Foreskin melanocyte (primary cell): ENCODE measurements at places on chromosomes 3 and 15.

DNA sequence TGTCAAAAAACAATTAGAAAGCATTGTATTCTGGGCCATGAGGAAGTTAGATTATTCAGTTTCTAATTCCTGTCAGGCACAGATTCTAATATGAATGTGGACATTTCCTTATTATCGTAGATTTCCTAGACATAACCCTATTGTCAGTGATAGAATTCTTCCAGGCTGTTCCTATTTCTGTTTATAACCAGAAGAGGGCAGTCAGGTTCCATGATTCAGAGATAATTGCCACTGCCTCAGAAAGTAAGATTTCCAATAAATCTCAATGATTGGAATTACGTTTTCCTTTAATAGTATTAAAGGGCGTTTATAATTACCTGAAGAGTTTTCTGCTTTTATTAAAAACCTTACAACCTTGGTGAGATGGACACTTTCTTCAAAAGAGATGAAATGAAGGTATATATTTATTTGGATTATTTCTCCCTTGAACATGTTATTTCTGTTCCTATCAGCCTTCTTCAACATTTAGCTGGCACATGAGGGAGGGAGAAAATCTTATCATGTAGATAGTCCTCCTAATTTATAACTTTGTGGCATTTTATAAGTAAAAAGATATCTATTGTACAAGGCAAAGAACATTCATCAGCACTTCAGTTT lies 439.2 kb downstream of the MCTP2 start:
- peak; percentile 40 for DNase-seq

DNA sequence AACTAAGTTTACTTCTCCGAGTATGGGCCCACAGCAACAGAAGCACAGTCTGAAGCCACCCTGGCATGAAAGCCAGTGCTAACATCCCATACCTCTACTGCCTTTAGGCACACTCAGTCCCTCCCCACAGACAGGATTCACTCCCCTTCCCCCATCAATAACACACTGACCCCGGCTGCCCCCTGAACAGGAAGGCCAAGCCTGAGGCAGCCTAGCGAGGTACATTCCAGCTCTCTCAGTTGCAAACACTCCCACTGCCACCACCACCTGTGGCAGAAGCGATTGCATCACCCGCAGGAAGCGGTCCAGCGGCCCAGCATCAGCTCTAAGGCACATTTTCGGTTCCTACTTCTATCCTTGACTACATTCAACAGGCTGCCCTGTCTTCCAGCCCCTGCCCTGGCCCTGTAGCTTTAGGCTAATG lies 7.0 kb upstream of the BMF start:
- no peak for DNase-seq

DNA sequence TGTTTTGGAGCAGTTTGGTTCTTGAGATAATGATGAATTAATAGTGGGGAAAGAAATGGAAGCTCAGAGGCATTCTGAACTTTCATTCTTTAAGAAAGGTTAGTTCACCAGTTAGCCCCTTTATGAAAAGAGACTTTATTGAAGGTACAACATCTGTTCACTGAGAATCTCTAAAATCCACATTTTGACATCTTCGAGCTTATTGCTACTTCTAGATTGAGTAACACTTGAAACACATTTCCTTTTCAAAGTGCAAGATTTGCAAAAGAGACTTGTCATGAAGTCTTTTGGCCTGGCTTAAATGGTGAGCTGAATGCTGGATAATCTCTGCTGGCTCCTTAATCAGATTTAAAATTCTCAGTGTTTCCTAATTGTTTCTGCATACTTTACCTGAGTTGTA lies 42.3 kb downstream of the RAB8B start:
- DNase-seq: no peak

DNA sequence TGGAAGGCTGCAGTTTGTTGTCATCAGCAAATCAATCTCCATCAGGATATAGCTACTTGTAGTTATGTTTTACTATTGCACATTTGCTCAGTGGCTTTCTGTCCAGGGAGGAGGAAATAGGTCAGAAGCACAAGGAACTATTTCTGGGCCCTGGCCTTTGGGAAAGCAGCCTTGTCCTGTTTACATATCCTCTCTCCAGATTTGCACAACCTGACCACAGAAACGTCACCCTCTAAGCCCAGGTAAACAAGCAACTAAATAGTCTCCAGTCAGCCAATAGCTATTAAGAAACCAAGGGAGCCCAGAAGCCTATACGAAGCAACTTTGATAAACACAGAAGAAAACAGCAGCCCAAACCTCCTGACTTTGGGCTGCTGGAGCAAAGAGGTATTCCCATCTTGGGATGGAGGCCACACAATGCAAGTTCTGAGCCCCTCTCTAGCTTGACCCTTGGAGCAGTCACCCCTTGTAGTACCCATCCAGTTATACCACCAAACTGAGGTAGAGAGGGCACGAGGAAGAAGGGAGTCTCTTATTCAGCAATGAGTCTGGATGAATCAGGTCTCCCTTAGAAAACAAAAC lies 2.3 kb upstream of the FEM1B start:
- no peak for DNase-seq

- DNase-seq: no peak
These were observed 23.5 kb downstream of the MITF start for GRCh38 chr3:69762768-69763229.

DNA sequence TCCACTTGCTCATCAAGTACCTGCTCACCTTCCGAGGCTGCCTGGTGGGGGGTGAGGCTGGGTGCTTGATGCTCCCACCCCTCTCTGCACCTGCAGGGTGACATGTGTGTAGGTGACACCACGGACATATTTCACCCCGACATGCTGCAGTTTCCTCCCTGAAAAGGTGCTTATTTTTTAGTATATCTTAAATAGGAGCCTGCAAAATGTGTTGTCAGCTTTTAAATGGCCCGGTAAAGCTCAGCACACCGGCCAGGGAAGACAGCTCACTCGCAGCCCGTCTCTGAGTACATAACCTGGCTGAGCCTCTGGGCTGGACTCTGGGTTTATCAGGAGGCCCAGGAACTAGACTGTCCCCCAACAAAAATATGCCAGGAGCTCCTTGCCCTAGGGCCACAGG lies 89.3 kb upstream of the LINGO1 start:
- DNase-seq: no peak

DNA sequence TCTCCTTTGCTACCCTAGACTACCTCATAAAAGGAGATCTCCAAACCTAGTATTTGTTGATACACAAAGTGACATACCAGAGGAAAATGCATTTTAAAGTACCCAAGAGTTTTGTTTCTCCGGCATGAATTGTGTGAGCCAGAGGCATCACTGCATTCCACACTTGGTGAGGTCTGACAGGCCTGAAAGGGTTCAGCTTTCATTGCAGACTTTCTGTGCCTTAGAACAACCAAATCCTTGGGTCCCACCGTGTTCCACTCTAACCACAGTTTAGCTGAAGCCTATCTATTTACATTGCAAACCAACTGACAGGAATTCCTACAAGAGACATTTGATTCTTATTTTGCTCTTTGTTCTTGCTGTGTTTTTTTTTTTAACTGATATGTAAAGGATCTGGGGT lies 21.0 kb upstream of the EID1 start:
- no peak for DNase-seq

- DNase-seq: no peak
These were observed 5.2 kb downstream of the PARP3 start for GRCh38 chr3:51947215-51947900.

- no peak for DNase-seq
These were observed 176.3 kb downstream of the STT3B start for GRCh38 chr3:31709005-31709404.

DNA sequence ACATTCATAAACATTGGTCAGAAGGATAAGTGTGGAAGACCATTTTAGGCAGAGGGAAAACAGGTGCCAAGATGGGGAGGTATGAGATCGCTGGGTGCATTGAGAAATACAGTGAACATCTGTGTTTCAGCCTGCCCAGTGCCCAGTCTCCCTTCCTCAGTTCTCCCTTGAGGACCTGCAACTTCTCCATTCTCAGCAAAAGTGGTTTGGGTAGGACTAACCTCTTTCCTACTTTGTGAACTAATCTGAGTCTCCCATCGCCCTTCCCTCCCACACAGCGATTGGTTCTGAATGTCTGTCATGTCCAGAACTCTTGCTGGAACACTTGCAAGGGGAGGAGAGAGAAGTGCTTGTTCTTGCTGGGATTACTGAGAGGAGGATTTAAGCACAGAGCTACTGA lies 10.9 kb upstream of the CCNL1 start:
- no peak for DNase-seq

DNA sequence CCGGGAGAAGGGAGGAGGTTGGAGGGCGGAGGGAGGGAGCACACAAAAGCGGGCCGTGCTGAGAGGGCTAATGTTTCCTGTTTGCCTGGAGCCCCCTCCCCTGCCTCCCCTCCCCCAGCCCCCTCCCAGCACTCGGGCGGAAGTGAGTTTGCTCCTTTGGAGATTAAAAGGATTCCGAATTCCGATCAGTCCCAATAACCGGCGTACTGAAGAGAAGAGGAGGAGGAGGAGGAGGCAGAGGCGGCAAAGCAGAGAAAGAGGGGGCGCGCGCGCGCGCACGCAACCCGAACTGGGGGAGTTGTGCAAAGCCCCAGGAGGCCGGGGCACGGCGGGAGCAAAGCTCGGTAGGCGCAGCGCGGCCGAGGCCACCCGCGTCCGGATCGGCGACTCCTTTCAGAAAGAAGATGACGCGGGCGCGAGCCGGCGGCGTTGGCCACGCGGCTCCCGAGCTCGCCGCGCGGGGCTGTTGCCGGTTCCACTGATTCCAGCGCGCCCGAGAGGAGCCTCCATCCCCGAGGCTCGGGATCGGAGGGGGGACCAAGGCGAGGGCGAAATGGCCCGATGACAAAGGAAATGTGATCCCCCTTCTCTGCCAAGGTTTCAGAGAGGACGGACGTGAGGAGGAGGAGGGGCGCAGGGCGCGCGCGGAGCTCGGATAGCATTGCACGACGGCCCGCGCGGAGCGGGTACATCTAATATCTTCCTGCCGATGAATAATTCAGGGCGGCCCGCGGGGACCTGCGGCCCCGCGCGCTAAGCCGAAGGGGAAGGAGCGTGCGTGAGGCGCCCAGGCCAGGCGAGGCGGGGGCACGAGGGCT lies 1.1 kb upstream of the TRIM71 start:
- no peak for DNase-seq

DNA sequence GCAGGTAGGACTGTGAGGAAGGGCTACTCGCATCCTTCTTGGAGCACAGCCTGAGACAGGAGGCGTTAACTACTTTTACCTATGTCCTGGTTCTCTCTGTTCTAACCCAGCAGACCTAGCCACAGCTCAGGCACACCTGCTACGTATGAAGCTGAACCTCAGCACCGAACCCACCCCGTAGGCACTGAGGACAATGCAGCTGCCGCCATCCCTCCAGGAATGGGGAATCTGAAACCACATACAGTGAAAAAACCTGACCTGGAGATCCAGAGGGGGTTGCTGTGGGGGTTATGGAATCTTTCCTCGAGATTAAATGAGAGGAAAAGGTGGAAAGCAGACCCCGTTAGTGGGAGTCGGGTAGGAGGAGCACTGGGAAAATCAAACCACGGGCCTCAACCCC lies 14.4 kb downstream of the MST1R start:
- no peak for DNase-seq

DNA sequence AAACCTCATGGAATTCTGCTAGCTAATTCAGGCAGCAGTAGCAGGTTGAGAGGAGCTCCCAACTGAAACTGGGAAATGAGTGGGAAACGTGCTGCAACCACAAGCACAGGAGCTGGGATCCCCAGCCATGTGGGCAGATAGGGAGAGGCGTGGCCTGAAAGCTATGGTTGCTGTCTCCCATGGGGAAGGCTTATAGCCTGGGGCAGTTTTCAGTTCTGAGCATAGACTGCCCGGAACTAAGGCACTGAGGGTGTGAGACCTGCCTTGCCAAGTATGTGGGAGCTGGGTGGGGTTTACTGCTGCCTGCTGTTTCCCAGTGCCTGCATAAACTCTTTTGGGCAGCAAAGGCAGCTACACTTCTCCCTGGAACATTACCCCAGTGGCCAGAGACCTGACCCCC lies 229.5 kb downstream of the TUSC7 start:
- peak; percentile 11 for DNase-seq

- DNase-seq: no peak
These were observed 23.2 kb downstream of the CYFIP1 start for GRCh38 chr15:22956978-22957260.

- no peak for DNase-seq
These were observed 20.1 kb downstream of the IFT57 start for GRCh38 chr3:108202080-108202479.

GRCh38 chr3:128263118-128263517 lies 109.8 kb downstream of the EEFSEC start:
- no peak for DNase-seq

DNA sequence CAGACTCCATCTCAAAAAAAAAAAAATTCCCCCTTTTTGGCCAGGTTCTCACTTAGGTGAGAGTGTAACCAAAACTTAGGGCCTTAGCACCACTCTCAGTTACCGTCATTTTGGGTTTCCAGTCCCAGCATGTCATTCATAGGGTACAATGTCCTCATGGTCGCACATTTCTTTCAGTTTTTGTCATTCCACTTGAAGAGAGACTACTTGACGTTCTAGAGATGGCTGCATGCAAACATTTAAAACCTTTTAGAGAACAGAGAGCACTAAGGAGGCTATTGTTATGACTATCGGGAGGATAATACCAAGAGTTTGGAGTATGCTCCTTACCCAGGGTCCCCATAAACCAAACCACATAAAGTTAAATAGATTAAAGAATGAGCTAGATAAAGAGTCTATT lies 37.9 kb upstream of the THUMPD3 start:
- no peak for DNase-seq

- DNase-seq: no peak
These were observed 93.9 kb upstream of the RPL32 start for GRCh38 chr3:12935023-12935860.

DNA sequence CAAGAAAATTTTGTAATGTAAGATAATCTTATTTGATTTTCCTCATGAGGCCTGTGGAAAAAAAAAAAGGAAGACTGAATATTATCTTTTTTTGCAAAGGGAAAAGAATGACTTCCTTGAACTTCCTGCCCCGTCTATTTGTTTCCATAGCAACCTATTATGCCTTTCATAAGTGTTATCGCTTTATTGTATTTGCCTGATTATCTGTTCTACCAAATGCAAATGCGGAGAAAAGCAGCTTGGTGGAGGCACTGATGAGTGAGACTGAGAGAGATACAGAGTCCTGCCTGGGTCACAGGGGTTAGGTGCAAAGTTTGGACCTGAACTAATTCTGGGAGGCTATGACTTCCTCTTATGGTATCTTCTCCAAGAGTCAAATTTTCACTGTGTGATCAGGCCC lies 334.0 kb upstream of the KCNMB2 start:
- DNase-seq: no peak

GRCh38 chr15:99953886-99954285 lies 220.6 kb upstream of the LYSMD4 start:
- DNase-seq: no peak

DNA sequence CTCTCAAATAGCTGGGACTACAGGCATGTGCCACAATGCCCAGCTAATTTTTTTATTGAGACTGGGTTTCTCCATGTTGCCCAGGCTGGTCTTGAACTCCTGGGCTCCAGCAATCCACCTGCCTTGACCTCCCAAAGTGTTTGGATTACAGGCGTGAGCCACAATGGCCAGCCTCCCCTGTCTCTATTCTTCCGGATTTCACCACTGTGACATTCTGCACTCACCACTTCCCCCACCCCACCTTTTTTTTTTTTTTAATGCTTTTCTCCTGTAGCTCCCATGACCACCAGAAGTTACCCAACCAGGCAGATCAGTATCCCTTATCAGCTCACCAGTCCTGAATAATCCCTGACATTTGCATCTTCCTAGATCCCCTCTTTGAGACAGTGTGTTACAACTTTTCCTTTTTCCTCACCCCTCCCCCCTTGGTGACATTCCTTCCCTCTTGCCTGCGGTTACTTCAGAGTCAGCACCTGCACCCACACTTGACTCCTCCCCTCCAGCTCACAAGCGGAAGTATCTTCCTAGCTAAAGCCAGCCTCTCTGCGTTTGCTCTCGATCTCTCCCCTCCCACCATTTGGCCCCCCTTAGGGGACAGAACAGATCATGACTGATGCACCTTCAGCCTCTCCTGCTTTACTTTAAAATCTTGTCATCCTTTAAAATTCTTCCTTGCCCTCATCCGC lies 13.5 kb upstream of the ZNF592 start:
- no peak for DNase-seq
